ENCODE measurements at places on chromosomes 5 and 9.

DNA sequence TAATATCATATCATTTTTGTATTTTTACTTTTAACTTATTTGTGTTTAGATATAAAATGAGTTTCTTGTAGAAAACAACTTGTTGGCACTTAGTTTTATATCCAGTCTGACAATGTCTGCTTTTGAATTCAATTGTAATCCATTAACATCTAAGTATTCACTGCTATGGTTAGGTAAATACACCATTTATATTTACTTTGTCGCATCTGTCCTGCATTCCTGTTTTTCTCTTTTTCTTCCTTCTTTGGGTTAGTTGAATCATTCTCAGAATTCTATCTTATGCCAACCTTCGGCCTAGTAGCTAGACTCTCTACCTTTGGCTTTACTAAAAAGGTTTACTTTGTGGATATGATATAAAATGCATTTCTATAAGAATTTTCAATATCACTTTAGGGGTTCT is 107.6 kb downstream of the PLCXD3 start:
- no peak for DNase-seq

GRCh38 chr9:23934291-23934906 is 108.4 kb upstream of the ELAVL2 start:
- no peak for DNase-seq

GRCh38 chr5:151223447-151224264 is at the start of gene CCDC69:
CCDC69 (minus strand) TSS chr5:151224092; CDS start chr5:151223970, 122 bp downstream.
- DNase-seq, result no peak

- DNase-seq, result no peak
These were observed 84.3 kb upstream of the GRHPR start for GRCh38 chr9:37338218-37338617.

DNA sequence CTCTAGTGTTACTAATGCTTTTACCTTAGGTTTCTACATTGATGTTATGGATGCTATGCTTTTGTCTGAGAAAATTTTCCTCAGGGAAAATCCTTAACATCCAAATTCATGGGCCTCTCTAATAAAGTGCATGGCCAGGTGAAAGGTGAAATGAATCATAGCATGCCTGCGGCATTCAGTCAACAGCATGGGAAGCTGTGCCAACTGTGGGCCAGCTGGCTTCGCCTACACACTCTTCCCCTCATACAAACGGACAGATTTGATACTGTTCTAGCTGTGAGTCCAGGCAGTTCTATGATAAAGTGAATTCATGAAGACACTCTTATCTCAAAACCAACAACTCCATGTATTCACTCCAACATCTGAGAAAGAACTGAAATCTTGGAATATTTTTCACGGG is 374.1 kb downstream of the PLK2 start:
- no peak for DNase-seq

DNA sequence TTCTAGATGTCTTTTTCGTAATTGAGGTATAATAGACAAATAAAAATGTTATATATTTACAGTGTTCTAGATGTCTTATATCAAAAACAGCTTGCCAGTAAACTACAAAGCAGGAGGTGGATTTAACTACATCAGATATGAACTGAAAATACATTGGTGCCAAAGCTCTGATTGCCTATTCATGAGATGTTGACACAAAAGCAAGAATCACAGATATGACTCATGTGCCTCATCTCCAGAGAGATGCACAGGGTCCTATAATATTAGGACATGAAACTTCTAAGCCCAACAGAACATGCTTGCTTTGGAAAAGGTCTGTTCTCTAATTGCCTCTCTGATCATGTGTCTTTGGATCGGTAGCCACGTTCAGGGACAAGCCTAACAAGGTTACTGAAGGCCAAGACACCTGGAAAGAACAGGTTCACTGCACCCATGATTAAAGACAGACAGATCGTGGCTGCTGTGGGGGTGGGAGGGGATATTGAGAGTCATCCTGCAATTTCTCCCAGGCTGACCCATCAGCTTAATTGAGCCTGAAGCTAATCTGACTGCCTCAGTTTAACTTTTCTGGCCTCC is 16.8 kb downstream of the ABCA1 start:
- DNase-seq, result no peak

- no peak for DNase-seq
These were observed 56.4 kb upstream of the GLIS3 start for GRCh38 chr9:4356306-4356705.

- no peak for DNase-seq
These were observed 41.3 kb downstream of the PFDN1 start for GRCh38 chr5:140261403-140262171.

- DNase-seq, result no peak
These were observed 197.7 kb upstream of the CDKN2B start for GRCh38 chr9:22206833-22207232.

DNA sequence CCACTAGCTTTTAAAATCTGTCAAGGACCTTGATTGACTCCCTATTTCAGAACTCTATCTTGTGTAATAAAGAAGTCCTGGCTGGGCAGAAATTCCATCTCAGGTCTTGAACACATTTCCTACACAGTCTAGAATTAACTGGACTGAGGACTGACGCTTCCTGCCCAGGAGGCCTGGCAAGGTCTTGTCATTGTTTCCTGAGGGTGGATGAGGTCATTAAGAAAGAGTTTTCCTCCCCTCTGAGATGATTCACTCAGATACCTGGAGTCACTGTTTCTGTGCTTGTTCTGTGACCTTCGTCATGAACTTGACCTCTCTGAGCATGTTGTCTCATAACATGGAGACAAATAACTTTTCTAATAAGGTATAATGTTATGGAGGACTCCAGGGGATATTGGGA is 10.0 kb downstream of the MTAP start:
- DNase-seq, result no peak

DNA sequence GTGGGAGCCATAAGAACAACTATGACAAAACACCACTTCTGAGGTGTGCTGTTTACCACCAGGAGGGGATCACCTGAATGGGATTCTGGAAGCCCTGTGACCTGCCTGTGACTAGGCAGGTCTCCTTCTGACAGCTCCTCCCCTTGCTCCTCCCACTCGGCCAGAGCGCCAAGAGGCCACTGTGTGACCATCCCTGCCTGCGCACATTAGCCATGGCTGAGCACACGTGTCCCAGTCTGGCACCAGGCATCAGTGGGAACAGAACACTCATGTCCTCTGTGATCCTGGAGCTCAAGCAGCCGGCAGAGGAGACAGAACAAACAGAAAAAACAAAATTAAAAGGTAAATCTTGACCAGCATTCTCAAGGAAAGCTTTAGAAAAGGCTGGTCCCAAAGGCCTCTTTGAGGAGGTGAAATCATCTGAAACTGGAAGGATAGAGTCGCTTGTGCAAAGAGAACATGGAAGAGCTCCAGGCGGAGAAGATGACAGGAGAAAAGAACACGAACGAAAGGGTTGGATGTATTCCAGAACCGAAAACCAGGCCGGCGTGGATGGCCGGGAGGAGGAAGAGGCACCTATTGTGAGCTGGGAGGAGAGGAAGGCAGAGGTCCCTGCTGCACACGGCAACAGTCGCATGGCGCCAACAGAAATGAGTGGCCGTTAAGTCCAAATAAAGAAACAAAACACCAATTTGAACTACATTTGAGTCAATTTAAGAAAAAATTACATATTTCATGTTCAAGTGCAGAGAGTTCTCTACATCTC is 5.1 kb downstream of the MED10 start:
- DNase-seq, result no peak

DNA sequence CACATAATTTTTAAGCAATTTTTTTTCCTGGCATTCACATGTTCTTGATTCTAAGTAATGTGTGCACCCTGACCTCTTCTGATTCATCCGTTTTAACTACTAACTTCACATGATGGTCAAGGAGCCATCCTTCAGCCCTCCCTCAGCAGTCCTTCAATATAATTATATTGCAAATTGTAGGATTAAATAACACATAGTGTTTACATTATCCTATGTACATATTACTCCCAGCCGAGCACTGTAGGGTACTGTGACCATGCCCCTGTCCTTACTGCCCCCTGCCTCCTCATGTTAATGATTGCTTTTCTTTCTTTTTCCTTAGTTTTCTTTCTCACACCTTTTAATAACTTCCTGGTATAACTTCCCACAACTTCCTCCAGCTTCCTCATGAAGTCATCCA is 96.3 kb upstream of the FANCC start:
- DNase-seq, result no peak

DNA sequence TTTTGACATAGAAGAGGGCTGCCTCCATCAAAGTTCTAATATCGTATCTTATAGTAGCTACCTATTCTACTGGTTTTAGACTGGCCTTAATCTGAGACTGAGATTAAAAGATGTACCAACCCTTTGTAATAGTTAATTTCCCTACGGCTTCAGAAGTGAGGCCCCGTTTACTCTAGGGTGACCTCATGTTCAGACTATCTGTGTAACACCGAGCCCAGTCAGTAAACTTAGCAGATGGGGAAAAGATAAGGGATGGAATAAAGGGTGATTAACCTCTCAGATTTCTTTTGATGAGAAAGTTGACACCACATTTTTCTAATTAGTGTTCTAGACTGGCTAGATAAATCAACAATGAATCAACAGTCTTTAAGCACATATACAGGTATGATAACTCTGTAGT is 283.1 kb downstream of the KCTD16 start:
- DNase-seq, result no peak

GRCh38 chr9:74035786-74036185 is 461.3 kb upstream of the RORB start:
- DNase-seq, result no peak

GRCh38 chr9:137129456-137130175 is 9.3 kb upstream of the GRIN1 start:
- DNase-seq, result peak; percentile 87

DNA sequence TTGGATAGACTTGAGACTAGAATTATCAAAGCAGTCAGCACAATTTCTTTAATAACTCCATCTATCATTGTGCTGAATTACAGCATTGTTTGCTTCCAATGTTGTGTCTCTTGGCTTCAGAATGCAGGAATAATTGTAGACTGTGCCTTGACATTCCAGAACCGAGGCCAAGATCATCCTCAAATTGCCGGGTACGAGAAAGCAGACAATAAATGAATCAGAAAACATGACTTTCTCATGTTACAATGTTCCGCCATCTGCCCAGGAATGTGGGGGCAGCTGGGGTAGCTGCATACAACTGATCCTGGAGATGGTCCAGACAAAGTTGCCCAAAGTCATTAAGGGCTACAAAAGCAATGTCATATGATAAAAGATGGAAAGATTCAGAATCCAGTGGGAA is 206.2 kb upstream of the SGCD start:
- DNase-seq, result no peak

DNA sequence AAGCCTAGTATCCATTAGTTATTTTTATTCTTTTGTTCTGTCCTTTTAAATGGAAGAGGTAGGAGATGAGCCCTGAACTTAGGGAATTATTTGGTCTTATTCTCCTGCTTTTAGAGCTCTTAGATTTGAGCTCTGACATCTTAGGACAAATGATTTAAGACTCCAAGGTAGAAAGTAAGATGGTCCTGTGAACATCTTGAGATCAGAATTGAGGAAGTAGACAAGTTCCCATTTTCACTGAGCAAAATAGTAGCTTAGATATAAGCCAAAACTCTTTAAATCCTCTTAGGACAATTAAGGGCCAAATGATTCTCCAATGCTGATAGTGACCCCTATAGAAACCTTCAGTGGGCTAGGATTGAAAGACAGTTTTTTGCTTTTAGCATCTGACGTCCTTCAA is 53.0 kb upstream of the RUSC2 start:
- DNase-seq, result no peak

DNA sequence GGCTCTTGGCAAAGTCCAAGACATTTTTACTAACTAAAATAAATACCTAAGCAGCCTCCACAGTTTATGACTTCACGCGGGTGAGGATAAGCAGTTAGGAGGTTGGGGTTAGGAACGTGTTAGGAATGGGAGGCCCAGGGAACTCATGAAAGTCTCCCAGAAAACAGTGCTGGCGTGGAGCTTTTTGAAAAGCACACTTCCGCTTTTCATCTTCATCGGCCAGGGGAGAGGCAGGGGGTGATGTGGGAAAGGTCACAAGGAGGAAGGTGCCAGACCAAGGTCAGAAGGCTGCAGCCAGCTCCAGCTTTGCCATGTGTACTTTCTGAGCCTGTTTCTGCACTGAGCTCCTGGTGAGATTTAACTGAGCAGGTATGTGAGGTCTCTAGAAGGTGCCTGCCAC is 149.0 kb downstream of the PHF2 start:
- no peak for DNase-seq

DNA sequence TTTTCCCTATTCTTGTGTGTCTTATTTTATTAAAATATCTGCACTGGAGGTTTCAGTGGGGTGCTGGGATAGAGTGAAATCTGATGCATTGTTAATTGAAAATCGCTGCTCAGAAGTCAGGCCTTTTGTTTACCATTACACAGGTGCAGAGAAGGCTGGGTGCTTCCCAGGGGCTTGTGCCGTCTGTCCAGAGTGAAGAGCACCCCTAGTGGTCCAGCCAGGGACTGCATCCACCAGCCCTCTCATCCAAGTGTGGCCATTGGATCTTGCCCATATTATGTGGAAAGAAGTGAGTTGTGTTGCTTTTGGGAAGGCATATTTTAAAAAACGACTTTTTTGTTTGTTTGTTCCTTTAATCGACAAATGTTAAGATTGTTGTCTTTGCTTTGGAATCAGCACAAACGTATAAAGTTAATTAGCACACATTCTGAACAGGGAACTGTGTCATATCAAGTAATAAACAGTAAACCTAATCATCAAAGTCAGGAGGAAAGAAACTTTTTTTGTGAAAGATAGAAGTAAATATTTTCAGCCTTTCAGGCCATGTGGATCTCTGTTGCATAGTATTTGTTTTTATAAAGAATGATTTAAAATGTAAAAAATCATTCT is 315.6 kb downstream of the MTRR start:
- DNase-seq, result peak; percentile 79
